ENCODE measurements at places on chromosomes 12 and 14.

DNA sequence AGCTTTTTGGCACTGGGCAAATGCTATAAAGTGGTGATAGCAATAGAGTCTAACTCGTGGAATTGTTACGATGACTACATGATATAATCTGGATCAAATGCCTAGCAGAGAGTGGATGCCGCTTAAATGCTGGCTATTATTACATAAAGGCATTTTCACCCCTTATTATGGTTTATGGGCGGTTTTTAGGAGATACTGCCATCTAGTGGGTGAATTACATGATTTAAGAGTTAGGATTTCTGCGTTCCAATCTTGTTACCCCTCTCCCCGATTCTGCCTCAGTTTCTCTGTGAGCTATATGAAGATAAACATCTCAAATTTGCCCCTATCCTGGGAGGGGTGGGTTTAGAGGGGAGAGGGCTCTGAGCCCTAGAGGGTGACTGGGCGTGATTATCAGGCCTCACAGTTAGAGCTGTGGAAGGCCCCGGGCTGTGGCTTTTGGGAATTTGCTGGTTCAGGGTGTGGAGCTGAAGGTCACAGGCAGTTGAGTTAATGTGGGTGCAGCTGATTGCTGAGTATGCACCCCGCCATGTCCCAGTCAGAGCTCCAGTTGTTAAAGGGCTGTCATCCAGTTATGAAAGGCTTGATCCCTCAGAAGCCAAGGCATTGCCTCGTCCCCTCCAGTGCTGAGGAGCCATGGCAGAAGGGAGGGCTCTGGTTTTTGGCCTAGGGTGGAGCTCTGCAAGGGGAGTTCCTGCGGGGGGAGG, 14.4 kb downstream of the CLSTN3 start:
- DNase-seq, result no peak

- no peak for DNase-seq
Observed at GRCh38 chr14:102508774-102509745, 516 bp downstream of the ANKRD9 start.

GRCh38 chr12:29071099-29071498, 78.0 kb upstream of the FAR2 start:
- DNase-seq, result no peak

- DNase-seq, result no peak
Observed at GRCh38 chr12:85278598-85279448, 1.2 kb upstream of the ALX1 start.

GRCh38 chr12:106914796-106915634, 40.7 kb upstream of the TMEM263 start:
- no peak for DNase-seq

DNA sequence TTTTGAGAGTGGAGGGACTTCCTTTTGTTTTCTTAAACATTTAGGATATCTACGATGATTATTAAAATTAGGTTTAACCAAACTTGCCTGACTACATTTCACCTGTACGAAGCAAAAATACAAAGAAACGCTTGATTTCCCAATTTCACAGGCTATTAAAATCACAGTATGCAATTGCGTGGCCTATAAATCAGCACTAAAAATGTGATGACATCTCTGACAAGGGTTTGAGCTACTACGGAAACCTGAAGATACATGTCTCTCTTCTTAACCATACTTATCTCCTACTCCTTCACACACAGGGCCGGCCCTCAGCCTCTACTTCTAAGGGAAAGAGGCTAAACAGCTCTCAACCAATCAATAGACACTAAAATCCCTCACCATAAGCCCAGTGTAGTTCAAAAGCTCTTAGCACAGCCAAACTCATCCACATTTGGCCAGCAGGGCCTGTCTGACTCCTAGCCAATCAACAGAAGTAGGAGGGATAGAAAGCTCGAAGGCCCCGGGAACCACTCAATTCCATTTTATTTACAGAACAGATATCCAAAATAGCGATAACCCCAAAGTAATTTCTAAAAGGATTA, 137.3 kb downstream of the FOXN3 start:
- no peak for DNase-seq

GRCh38 chr14:24252289-24253124, 10.1 kb upstream of the TINF2 start:
- no peak for DNase-seq

- no peak for DNase-seq
Observed at GRCh38 chr14:51527073-51527472, 124.6 kb upstream of the FRMD6 start.

DNA sequence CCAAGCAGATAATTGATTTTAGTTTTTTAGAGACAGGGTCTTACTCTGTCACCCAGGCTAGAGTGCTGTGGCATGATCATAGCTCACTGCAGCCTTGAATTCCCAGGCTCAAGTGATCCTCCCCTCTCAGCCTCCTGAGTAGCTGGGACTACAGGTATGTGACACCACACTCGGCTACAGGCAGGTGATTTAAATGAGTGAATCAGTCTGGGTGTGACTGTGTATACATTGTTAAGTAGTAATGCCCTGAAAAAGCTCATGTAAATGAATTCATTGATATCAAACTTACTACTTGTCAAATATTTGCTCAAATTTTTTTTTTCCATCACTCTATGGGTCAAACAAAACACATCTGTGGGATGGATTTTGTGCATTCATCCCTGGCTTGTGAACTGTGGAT, 6.3 kb upstream of the USP44 start:
- DNase-seq, result no peak

DNA sequence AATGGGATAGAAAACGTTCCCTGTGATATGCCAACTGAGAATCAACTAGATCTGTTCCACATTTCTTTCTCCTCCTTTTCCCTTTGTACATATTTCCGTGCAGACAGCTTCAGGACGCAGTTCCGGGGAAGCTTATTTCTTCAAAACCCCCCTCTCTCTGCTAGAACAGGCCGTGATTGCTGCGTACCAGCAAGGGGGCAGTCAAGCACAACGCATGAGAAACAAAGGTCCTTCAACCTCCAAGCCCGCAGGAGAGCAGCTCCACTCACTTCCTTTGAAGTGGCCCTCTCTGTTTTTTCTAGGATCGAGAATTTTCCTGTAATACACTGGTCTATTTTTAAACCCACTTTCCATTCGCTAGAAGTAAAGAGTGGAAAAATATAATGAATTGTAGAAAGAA, 80.8 kb downstream of the ZNF664 start:
- no peak for DNase-seq

DNA sequence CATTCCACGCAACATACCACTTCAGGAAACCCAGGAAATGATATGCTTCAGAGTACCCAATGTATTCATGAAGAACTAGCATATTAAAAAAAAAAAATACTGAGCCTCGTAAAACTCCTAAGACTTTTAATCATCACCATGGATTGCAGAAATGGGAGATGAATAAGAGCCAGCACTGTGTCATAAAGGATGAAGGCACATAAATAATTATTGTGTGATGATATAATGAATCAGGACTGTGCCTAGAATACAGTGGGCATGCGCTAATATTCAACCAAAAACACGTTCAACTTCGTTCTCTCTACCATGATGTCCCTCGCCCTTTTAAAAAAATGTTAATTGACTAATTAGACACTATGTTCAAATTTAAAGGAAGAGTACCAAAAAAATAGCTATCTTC, 68.7 kb downstream of the CIT start:
- no peak for DNase-seq

DNA sequence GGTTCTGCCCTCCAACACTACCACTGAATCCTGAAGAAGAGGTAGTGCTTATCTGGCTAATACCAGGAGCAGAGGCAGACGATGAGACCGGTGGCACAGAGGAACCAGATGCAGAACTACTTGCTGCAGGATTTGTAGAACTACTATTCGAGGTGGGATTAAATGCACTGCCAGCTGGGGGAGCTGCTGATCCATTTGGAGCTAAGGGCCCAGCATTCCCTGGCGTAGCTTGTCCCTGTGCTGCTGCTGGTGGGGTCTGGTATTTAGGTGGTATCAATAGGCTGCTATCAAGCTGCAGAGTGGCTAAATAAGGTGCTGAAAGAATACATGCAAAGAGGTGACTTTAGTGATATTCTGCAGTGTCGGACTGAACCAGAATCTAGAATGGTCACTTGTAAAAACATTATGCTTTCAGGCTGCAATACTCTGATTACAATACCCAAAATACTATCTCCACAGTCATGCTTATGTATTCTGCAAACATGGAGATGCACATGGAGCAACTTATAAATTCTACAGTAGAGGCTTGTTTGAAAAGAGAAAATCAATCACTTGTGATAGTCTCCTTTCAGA, 294.2 kb downstream of the MED13L start:
- DNase-seq, result no peak

DNA sequence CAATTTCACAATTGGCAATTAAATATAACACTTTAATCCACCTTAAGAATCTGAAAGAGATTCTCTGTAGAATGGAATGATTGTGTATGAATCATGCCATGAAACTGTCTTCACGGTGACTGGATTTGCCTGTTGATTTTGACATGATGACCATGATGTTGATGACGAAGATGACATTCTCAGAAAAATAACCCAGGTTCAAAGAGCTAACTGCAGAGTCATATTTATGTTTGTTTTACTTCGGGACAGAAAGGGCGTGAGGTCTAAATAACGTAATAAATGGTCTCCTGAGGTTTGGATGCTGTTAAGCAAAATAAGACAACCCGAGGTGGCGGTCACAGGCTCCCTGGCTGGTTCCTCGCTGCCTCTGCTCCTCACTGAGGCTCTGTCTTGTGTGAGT, 532.0 kb downstream of the TMEM121 start:
- no peak for DNase-seq

DNA sequence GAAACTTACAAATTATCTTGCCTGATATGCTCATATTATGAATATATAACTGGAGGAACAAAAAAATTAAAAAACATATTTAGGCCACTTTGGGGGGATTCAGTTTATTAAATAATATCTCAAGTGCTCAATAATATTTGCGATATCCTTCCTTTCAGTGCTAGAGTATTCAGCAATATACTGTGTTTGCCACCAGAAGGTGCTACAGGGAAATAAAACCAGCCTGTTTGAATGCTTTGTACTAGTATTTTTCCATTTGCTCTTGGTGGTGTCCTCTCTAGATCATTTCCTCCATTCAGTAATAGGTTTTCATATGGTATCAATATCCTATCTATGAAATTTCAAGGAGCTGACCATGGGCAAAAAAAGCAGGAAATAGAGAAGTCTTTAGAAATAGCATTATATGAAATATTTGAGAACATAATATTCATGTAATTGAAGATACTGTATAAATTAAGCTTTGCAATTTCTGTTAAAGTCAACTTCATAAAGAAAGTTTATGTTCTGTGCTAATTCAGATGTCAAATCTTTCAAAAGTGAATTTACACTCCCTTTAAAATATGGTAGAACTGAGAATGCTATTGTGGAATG, 106.2 kb upstream of the NAV3 start:
- no peak for DNase-seq

GRCh38 chr14:58963873-58964597, 224.4 kb upstream of the DAAM1 start:
- DNase-seq, result no peak

- DNase-seq, result no peak
Observed at GRCh38 chr12:40829738-40830144, 137.5 kb downstream of the CNTN1 start.

- no peak for DNase-seq
Observed at GRCh38 chr12:41552588-41552987, 364.5 kb downstream of the PDZRN4 start.

DNA sequence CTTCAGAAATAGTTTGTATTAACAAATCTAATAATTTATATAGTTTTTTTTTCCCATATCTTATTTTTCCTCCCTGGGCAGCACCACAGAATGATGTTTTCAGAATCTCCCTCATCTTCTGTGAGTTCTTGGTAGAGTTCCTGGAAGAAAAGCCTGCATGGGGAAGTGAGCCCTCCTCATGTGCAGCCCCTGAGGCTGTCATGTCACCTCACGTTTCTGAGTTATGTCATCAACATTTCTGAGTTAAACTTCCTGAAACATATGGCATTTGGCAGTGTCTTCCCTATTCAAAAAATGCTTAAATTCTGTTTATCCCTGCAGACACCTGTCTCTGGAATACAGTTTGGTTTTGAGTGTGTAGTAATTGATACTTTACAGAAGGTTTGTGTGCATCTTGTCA, 979.0 kb downstream of the TMEM121 start:
- DNase-seq, result no peak

DNA sequence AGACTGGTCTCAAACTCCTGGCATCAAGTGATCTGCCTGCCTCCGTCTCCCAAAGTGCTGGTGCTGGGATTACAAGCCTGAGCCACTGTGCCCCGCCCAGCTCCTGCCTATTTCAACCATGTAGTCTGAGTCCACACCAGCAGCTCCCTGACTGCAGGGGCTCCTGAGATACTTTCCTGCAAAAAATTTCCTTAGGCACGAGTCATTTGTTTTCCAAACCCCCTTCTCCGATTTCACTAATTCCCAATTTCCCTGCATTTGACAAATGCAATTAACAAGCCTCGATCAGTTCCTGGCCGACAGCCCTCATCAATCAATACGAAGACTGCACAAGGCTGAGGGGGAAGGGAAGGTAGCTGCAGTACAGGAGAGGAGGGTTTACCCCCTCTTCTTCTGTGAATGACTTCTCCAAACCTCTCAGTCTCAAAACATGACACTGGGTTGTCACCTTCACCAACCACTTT, 10.1 kb downstream of the PSMB5 start:
- DNase-seq, result no peak

DNA sequence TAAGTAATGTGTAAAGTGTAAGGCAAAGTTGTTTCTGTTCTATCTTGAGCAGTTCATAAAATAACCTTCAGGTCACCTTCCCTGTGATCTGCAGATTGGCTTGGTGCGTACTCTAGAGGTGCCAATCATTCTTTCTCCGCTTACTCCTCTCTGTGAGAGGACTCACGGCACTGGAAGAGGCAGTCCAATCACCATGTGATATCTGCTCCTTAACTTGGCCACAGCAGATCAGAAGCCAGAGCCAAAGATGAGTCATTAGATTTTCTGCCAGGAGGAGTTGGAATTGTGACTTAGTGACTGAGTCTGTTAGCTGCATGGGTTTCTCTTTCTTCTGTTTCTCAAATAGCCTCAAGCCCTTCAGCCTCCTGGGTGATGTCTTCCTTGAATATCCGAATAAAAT, 165.5 kb downstream of the SLC41A2 start:
- DNase-seq, result no peak

GRCh38 chr12:102911320-102911719, 5.7 kb downstream of the PAH start:
- no peak for DNase-seq

Measured in stimulated activated CD8-positive, alpha-beta memory T cell treated with anti-CD3 and anti-CD28 coated beads, Interleukin-4, amount 100 ng/mL, for 24 hours (primary cell).